T-helper 2 cell treated with Interferon-gamma antibody and Interleukin-4, amounts not matched to agents 5 μg/mL and 100 μg/mL, for 36 hours (primary cell): ENCODE measurements at places on chromosomes 2 and 18.

DNA sequence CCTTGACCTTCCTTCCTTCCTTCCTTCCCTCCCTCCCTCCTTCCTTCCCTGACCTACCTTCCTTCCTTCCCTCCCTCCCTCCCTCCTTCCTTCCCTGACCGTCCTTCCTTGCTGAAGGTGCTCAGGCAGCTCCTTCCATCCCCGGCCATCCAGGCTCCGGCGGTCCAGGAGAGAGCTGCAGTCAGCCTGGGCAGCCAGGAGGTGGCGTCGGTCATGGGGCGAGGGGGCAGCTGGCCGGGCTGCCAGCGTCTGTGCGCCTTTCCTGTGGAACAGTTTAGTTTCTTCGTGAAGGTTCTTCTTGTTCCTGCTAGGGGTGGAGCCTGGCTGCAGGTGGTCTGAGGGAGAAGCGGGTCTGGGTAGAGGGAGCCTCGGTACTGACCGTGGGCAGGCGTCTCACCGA, 15.7 kb downstream of the GPR35 start:
- DNase-seq: no peak

DNA sequence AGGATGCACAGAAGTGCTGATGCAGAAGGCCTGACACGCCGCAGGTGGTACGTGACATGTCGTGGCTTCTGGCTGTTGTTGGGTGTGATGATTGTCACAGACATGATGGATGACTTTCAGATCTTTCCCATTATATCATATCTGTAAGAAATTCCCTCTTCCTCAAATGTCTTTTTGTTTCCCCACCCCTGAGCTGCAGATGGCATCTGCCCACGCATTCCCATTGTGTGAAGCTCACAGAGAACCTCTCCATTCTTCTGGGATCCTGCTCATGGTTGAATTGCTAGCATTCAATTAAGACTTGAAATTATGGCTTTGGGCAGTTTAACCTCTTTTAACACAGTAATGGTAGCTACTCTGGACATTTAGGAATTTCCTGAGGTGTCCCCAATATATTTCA, 28.3 kb upstream of the EPHA4 start:
- DNase-seq: no peak

GRCh38 chr18:25314151-25314837, 37.7 kb downstream of the ZNF521 start:
- DNase-seq: no peak

GRCh38 chr18:402129-402528, 98.4 kb downstream of the COLEC12 start:
- DNase-seq: no peak

- DNase-seq: no peak
These were observed 154.7 kb upstream of the HDAC4 start for GRCh38 chr2:239555571-239555905.

DNA sequence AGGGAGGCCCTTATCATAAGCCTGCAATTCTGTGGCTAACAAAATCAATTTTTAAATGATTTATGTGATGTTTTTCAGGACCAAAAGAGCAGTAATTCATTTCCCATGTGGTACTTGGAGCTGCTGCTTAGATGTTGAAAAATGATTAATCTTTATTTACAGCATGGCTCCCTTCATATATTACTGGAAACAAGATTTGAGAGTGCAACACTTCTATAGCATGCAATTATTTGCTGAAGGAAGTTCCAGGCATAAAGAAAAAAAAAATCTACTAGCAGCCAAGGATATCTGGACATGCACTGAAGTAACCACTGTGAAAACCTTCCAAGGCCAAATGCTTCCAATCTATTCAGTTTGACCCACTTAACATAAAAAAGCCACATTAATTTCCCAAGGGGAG, 186.3 kb downstream of the SLC8A1 start:
- no peak for DNase-seq
